ENCODE measurements at places on chromosomes 1 and 21.

GRCh38 chr1:68377098-68377497 lies 72.7 kb downstream of the RPE65 start:
- DNase-seq, result no peak

DNA sequence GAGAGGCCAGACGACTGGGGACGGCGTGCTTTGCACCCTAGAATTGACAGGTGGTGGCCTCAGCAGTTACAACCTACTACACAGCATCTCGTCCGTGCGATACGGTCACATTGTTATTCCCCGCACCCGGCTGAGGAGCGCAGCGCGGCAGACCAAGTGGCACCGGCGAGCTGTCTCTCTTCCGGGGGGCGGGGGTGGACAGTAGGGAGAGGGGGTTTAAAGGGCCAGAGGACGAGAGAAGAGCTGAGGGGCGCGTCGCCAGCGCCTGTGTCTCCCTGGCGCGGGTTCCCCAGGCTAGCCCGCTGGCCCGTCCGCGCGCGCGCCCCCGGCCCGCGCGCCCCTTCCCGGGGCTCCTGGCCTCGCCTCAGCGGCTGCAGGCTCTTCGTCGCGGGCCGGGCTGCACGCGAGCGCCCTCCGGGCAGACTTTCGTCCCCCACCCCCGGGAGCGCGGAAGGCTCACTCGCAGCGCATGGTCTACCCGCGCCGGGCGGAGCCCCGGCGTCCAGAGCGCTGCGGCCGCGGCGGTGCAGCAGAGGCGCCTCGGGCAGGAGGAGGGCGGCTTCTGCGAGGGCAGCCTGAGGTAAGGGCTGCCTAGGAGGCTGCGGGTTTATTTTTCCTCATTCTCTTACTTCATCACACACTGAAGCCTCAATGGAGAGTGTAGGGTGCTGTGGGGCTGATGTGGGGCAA lies at the start of gene PDE4B:
TSS of gene PDE4B (plus strand) at position 227 of the 690 bp plus-strand sequence.
- DNase-seq, result no peak

- DNase-seq, result no peak
Measured at GRCh38 chr1:236990052-236990445, 14.2 kb downstream of the MT1HL1 start.

GRCh38 chr1:93757256-93758036 lies 75.8 kb upstream of the BCAR3 start:
- DNase-seq, result no peak

DNA sequence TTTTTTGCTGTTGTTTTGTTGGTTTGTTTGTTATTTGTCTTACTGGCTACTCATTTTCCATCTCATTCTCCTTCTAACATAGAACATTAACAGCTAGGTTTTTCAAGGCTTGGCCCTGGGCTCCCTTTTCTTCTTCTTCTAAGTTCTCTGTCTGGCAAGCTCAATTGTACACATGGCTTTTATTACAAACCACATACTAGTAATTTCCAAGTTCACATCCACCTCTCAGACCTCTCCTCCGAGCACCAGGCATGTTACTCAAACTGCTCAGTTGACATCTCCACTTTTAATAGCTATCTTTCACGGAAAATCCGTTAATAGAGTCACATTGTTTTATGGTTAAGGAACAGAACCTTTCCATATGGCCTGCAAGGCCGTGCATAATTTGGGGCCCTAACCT lies 736.9 kb upstream of the ADAMTS5 start:
- no peak for DNase-seq

DNA sequence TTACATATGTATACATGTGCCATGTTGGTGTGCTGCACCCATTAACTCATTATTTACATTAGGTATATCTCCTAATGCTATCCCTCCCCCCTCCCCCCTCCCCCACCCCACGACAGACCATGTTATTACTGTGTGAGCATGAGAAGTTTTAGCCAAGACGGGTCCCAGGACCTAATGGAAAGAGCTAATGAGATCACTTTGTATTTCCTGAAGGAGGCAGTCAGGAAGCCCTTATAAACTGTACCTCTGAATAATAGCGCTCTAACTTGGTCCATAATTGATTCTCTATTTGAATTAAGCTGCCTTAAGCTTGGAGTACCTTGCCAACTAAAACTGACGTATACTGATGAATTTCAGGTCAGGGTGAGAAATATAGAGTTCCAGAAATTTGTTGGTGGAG lies 4.1 kb upstream of the NEGR1 start:
- DNase-seq, result no peak

- no peak for DNase-seq
Measured at GRCh38 chr1:84936116-84936810, 43.3 kb upstream of the LPAR3 start.

DNA sequence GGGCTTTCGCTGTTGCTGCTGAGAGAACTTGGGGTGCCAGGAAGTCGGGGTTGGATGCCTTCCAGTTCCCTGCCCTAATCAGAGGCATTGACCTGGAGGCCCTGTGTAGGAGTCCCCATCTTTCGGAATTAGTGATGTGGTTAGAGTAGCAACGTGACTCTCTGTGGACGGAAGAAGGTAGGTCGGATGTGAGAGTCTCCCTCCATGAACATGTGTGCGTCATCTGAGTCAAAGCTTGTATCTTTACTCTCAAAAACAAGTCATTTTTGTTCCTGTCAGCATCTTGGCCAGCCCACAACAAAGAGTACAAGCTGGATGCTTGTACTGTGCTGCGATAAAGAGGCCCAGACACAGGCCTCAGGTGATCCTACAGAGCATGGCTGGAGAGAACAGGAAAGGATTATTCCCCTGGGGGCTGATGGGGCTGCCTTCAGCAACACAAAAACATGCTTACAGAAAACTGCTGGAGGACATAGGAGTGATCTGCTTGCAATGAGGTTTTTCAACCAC lies 31.0 kb upstream of the IL10 start:
- DNase-seq, result peak; percentile 21

- DNase-seq, result peak; percentile 22
Measured at GRCh38 chr1:85109475-85109874, 61.2 kb upstream of the MCOLN3 start.

GRCh38 chr1:3700631-3701030 lies 48.3 kb downstream of the TP73 start:
- DNase-seq, result no peak

DNA sequence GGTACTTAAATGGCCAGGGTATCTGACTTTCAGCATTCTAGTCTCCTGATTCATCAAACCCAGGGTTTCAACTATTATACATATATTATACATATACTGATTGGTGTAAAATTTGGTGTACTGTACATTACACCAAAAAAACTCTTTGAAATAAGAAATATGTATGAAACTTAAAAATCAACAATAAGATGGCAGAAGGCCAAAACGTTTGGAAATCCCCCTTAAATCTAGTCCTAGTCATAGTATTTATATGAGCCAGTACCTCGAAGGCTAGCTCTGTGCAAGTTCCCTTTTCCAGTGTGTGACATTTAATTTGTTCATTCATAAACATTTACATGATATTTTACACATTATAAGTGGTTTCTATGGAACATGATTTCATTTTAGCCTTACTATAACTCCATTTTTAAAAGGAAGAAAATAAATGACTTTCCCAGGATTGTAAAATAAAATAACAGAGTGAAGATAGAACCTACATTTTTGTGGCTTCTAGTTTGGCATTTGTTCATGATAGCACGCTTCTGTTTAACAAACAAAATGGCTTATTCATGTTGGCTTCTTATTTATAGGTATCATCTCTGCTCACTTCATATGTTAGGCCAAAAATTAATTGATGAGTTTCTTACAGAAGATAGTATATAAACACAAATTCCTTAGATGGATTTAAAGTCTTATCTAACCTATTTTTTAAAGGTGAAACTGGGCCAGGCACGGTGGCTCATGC lies 18.8 kb upstream of the ZNF281 start:
- DNase-seq, result no peak

DNA sequence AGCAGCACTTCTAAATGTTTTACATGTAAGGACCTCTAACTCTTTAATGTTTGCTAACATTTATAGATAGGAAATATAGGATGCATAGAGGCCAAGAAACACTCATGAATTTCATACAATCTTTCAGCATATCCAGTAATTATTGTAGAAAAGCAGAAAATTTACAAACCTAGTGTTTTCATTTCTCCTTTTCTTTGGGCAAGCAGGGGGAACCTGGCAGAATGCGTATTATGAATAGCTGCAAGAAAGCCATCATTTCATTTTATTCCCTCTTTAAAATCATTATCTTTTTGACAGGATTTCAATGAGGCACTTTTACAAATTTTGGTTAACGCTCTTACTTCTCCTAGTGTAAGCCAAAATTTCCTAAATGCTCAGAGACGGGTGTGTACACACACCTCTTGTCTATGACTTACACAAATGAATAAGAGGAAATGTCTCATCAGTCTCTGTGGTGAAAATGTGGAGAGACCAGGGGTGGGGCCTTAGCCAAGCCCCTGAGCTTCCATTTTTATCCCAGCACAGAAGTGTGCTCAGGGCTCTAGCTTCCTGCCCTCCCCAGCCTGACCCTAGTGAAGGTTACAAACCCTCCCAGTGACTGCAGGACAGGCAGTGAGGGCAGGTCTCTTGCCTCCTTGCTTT lies 91.6 kb downstream of the LRRC8C start:
- DNase-seq, result peak; percentile 81

DNA sequence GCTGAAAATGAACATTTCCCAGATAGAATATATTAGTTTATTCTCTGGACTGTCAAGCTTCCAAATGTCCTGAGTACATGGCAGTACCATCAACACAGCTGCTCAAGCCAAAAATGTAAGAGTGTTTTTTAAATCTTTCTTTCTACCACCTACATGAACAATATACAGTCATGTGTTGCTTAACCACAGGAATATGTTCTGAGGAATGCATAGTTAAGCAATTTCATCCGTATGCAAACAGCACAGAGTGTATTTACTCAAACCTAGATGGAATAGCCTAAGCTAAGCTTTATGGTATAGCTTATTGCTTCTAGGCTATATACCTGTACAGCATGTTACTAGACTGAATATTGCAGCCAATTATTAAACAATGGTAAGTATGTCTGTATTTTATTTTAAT lies 561.9 kb upstream of the ADGRL4 start:
- DNase-seq, result no peak

GRCh38 chr1:184036517-184036949 lies 995 bp downstream of the COLGALT2 start:
- DNase-seq, result no peak

DNA sequence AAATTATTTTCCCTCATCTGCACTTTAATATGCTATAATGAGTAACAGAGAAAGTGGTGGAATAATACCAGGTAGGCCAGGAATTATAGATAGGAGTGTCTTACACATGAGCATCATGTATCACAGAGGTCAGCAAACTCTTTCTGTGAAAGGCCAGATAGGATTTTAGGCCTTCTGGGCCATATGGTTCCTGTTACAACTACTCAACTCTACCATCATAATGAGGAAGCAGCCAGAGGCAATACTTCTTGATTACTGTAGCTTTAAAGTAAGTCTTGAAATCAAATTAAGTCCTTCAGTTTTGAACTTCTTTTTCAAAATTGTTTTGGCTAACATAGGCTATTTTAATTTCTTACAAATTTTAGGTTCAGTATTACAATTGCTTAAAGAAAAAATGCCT lies 32.1 kb upstream of the IGSF3 start:
- DNase-seq, result no peak

GRCh38 chr1:3675436-3675835 lies 23.1 kb downstream of the TP73 start:
- DNase-seq, result no peak

- no peak for DNase-seq
Measured at GRCh38 chr1:202002507-202002906, 7.9 kb upstream of the ELF3 start.

- no peak for DNase-seq
Measured at GRCh38 chr1:110948038-110948810, 15.5 kb downstream of the LRIF1 start.

GRCh38 chr1:64537942-64538341 lies 68.0 kb downstream of the CACHD1 start:
- no peak for DNase-seq

DNA sequence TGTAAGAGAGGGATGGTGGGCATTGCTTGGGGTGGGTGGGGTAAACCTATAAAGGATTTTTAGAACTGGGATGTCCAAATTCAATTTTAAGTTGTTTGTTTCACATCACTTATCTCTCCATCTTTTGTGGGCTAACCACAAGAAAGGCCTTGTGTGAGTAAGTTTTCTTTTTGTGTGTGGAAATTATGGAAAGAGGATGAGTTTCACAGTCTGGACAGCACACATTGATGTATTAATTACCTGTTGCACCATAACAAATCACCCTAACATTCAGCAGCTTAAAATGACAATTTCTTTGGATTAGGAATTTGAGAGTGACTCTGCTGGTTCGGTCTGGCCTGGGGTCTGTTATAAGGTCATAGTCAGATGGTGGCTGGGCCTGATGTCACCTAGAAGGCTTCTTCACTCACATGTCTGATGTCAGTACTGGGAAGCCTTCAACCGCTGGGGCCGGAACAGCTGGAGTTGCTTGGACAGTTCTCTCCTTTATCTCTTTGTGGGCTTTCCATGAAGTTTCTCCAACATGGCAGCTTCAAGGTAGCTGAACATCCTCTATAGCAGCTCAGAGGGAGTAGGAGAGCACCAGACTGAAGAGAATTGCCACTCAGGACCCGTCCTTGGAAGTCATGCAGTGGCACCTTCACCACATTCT lies 2.0 kb upstream of the COL9A2 start:
- no peak for DNase-seq

DNA sequence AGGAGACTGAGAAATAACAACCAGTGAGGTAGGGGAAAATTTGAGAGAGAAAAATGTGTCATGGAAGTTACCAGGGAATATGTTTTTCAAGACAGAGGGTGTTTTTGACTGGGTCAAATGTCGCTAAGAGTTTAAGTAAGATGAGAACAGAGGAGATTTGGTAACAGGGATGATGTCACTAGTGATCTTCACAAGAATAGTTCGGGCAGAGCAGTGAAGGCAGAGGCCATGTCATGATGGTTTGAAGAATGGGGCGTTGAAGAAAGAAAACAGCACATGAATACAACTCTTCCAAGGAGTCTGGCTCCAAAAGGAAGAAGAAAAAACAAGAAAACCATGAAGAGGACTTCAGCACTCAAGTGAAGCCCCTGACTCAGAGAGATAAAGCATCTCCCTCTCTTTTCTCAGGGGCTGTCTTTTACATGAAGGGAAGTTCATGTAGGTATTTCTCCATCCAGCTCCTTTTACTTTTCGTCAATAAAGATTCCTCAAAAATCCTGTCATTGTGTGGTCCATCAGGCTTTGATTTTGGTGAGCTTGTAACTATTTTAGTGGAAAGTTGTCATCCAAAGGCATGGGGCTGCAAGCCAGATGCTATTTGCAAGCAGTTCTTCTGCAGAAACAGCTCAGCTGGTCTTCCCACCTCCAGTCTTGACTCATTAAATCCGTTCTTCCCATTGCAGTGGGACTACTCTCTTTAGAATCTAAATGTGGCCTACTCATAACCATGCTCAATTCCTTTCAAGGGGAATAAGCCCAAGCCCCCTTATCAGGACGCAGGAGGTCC lies 397.3 kb downstream of the LMX1A start:
- DNase-seq, result no peak

DNA sequence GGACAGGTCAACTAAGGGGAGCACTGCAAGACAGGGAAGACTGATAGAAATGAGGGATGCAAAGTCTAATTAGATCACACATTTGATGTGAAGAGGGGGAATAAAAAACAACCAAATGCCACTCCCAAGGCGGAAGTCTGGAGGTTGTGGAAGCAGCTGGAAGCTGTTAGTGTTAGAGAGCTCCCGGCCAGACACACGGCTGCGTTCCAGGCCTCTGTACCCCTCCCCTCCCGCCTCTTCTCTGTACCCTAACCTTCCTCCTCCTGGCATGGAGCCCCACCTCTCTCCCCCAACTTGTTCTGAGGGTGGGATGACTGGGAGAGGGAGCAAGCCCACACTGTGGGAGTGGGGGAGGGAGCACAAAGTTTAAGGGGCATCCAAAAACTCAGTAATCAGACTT lies 67.0 kb downstream of the PLEKHA6 start:
- DNase-seq, result no peak

GRCh38 chr21:39602076-39602689 lies 10.6 kb upstream of the B3GALT5 start:
- DNase-seq, result no peak
